ENCODE measurements at places on chromosomes 11 and 22.

DNA sequence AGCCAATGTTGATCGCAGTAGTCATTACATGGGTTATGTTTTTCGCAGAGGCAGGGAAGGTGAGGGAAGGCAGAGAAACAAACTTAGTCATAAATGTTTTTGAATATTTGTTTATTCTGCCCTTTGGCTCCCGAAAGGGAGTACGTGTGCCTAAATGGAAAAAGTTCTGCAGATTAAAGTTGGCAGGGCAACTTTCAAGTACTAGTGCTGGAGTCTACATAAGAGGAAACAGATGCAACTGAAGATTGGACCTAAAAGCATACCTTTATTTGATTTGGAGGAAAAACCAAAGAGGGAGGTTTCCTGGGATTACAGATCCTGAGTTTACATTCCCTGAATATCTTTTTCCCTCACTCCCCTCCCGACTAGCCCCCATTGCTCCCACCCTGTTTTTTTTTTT, 5.7 kb downstream of the HSD17B12 start:
- DNase-seq, result no peak

- no peak for DNase-seq
Measured at GRCh38 chr11:64057890-64058289, 22.2 kb downstream of the FLRT1 start.

GRCh38 chr11:67504005-67504949, 886 bp downstream of the PITPNM1 start:
- DNase-seq, result no peak

- DNase-seq, result no peak
Measured at GRCh38 chr11:128852327-128853023, 14.6 kb downstream of the KCNJ1 start.

DNA sequence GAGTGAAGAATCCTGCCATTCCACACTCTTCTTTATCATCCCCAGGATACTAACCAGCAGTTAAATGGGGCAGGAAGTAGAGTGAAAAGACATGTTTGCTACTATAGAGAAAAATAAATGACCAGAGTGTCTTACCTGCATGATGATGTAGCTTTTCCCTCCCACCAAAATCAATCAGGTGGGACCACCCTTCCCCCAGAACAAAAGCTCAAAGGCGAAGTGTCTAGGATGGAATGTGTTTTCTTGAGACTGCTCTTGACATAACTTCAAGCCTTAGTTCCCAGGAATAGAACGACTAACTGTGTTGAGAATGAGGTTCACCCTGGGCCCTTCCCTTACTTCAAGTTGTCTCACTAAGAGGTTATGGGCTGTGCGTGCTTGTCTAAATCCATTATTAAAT, 339.2 kb upstream of the CCDC90B start:
- DNase-seq, result no peak

- DNase-seq, result no peak
Measured at GRCh38 chr22:35148866-35149548, 83.0 kb downstream of the ISX start.

- no peak for DNase-seq
Measured at GRCh38 chr11:11476971-11477645, 124.1 kb upstream of the CSNK2A3 start.

- no peak for DNase-seq
Measured at GRCh38 chr11:57071829-57072228, 83.1 kb downstream of the OR5AK2 start.

DNA sequence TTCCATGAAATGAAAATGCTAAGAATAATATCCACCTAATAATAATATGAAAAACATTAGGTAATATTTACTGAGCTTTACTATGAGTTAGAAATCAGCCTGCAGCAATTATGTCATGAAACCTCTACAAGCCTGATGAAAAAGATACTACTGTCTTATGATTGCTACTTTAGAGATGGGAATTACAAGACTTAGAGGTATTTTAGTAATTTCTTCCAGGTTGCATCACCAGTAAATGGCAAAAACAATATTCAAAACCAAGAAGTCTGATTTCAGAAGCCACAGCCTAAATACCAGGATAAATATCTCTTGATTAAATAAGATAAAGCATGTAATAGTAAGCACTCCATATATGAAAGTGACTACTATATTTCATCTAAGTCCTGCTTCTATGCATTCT, 13.8 kb downstream of the OR5B21 start:
- DNase-seq, result no peak

DNA sequence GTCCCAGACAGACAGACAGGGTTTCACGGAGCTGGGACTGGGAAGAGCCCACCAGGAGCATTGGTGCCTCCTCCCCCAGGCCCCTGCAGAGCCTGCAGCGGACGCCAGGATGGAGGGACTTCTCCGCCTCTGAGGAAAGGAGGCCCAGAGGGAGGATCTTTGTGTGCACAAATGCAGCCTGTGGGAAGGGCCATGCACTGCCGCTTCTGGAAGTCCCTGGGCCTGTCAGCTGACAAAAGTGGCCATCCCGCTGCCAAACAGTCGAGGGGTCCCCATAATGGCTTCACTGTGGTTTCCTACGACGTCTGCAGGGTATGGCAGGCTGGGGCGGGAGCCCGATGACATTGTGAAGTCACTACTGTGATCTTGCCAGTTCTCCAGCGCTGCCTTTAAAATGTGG, 73.8 kb downstream of the TP53I11 start:
- DNase-seq, result no peak

GRCh38 chr11:8068605-8069221, 12.3 kb upstream of the TUB start:
- DNase-seq, result no peak

- DNase-seq, result no peak
Measured at GRCh38 chr11:61635304-61635703, 44.9 kb upstream of the DAGLA start.

DNA sequence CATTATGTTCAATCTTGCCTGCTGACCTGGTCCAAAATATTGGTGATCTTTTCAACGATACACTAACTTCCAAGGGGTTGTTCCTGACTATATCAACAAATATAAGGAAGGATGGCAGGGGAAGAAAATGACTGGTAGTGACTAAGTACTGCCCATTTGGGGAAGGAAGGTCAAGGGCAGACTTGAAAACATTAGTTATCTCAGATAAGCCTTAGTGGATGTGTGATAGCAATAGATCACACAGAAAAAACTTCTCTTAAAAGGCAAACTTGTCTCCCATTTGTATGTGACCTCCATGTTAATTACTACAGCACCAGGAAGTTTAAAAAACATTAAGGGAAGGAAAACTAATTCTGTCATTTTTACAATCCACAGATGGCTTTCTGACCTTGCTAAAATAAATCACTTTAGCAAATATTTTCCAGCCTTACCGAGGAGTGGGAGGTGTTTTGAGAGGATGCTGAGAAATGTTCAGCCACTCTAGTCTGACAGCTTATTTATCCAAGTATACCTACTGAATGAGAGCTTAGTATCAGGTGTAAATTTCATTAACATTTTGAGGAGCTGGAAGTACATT, 88.2 kb upstream of the DDI1 start:
- no peak for DNase-seq

DNA sequence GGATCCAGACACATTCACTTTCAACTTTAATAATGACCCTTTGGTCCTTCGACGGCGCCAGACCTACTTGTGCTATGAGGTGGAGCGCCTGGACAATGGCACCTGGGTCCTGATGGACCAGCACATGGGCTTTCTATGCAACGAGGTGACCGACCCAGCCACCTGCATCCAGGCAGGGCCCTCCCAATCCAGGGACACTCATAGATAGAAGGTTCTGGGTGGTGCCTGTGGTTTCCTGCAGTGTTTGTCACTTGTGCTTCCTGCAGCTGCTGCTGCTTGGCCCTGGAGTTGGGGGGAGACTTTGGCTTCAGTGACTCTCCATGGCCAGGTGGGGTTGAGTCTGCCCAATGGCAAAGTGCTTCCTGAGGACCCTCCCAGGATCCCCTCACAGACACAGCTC, 7.3 kb downstream of the APOBEC3B start:
- DNase-seq, result no peak

GRCh38 chr11:69982690-69983570, 95.2 kb upstream of the ANO1 start:
- no peak for DNase-seq

DNA sequence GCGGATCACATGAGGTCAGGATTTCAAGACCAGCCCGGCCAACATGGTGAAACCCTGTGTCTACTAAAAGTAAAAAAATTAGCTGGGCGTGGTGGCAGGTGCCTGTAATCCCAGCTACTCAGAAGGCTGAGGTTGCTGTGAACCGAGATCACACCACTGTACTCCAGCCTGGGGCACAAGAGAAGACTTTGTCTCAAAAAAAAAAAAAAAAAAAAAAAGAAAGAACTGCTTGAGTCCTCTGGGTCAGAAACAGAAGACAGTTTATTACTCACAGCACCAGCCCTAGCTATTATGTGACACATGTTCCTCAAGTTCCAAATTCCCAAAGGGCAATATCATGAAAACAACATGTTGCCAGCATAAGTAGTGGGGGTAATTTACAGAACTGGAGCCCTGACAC, 1014.1 kb upstream of the RAG2 start:
- DNase-seq, result no peak

DNA sequence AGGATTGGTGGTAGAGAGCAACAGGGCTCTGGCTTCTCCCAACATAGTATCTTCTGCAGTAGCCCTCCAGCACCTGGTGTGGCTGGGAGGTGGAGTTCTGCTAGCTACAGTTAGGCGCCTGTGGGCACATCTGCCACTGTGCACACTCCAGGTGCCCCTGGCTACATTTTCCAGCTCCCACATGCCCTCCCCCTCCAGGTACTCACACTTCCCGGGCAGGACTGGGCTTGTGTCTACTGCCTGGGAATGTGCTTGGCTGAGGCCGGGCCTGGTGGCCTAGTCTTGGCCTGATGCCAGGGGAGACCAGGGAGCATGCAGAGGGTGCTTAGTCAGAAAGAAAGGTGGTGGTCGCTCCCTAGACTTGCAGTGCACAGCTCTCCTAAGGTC, 15.8 kb downstream of the PHLDB1 start:
- no peak for DNase-seq

GRCh38 chr11:3126901-3127691, 38.0 kb downstream of the OSBPL5 start:
- DNase-seq, result no peak

- no peak for DNase-seq
Measured at GRCh38 chr11:66906061-66906733, 49.3 kb downstream of the LRFN4 start.

GRCh38 chr11:122656631-122657101, 1.1 kb downstream of the UBASH3B start:
- no peak for DNase-seq

DNA sequence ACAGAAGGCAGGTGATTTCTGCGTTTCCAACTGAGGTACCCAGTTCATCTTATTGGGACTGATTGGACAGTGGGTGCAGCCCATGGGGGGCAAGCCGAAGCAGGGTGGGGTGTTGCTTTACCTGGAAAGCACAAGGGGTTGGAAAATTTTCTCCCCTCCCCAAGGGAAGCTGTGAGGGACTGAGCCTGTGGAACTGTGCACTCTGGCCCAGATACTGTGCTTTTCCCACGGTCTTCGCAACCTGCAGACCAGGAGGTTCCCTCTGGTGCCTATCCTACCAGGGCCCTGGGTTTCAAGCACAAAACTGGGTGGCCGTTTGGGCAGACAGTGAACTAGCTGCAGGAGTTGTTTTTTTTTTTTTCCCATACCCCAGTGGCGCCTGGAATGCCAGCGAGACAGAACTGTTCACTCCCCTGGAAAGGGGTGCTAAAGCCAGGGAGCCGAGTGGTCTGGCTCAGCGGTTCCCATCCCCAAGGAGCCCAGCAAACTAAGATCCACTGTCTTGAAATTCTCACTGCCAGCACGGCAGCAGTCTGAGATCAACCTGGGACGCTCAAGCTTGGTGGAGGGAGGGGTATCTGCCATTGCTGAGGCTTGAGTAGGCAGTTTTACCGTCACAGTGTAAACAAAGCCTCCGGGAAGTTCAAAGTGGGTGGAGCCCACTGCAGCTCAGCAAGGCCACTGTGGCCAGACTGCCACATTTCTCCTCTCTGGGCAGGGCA, 97.2 kb downstream of the JRKL start:
- DNase-seq, result no peak

DNA sequence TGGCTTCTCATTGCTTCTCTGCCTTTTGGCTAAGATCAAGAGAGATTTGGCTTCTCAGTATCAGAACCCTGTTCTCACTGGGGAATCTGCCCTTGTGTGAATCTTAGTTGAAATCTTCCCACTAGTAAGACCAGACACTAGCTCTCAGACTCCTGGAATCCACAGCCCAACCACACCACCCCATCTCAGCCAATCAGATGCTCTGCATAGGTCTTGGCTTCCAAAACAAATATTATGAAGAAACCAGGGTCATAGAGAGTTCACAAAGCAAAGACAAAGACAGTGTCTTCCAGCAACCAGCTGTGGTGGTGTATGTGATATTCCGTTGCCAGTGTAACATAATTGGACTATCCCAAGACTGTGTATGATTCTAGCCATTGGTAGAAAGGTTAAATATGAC, 5.4 kb downstream of the OR8B12 start:
- DNase-seq, result no peak

- no peak for DNase-seq
Measured at GRCh38 chr11:58451585-58451984, 9.5 kb upstream of the OR5B12 start.

GRCh38 chr11:17764446-17765218, 30.1 kb downstream of the KCNC1 start:
- no peak for DNase-seq

DNA sequence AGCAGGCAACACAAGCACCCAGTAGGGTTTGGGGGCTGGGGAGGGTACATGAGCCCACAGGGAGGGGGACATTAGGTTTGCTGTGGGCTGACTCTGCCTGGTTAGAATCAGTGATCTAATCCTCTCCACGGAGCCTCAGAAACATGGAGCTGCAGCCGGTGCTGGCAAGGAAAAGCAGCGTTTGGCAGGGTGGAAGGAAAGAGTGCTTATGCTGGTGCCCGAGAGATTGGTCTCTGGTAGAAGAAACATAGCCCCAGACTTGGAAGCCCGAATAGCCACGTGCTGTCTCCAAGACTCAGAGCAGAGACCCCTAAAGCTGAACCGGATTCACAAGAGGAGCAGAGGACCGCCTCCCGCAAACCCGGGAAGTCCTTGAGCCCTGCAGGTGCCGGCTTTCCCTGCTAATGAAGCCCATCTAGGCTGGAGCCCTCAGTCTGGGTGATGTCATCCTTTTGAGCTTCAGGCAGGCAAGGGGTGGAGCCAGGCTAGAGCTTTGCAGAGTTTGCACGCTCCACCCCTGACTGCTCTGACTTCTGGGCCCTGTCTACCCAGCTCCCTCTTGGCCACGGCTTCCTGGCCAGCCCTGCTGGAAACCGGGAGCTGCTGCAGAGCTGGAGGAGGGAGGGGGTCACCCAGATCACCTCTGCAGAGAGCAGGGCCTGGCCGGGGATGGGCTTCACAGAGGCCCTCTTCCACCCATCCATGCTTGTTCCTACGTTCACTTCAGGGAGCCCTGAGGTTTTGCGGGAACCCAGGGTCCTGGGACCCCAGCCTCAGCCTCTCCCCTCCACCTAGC, 35.0 kb upstream of the JAM3 start:
- DNase-seq, result peak; percentile 59

GRCh38 chr11:57982776-57983175, 40.9 kb upstream of the OR9Q1 start:
- DNase-seq, result no peak

GRCh38 chr11:86810288-86810687, 9.9 kb downstream of the PRSS23 start:
- no peak for DNase-seq

Data from HFF-Myc (cell line).